Stimulated activated CD8-positive, alpha-beta memory T cell treated with anti-CD3 and anti-CD28 coated beads, Interleukin-4, amount 100 ng/mL, for 4 hours (primary cell): ENCODE measurements at places on chromosomes 2 and 18.

GRCh38 chr18:35331367-35332087 is 12.7 kb downstream of the ZNF24 start:
- DNase-seq: no peak

DNA sequence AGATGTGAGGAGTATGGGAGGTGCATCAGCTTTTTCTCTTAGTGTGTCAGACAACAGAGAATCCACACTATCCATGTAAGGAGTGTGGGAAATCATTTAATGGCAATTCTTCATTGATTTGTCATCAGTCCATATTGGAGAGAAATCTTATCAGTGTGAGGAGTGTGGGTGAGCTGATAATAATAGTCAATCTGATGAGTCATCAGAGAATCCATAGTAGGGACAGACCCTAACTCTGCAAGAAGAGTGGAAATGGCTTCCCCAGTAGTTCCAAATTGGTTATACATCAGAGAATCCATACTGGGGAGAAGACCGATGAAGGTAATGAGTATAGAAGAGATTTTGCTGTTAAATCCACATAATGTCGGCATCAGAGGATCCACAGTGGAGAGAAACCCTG is 150.5 kb upstream of the THUMPD2 start:
- no peak for DNase-seq

DNA sequence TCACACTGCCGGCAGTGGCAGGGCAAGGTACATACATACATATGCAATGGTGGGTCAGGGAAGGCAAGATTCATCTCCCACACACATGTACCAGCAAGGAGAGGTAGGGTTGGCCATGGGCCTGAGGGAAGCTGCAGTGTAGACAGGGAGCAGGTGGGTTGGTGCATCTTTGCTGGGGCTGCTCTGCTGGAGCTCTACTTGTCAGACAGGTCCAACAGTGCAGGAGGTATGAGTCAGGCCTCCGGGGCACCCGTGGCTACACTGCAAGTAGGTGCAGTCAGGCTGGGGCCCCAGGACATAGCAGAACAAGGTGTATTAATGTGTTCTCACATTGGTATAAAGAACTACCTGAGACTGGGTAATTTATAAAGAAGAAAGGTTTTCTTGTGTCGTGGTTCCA is 281.1 kb upstream of the COL3A1 start:
- no peak for DNase-seq

- no peak for DNase-seq
These were observed 186.7 kb downstream of the CAMKMT start for GRCh38 chr2:44548221-44549098.

DNA sequence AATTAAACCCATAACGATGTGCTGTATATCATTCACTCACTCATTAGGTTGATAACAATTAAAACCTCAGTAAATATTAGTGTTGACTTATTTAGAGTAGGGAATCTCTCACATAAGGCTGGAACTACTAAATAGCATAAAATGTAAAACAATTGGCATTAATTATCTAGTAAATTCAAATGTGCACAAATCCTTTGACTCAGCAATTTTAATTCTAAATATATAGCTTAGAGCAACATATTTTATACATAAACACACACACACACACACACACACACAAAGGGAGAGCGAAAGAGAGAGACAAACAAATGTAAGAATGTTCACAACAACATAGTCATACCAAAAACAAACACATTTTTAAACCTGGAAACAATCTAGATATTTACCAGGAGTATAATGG is 443.1 kb upstream of the KCNH7 start:
- no peak for DNase-seq

DNA sequence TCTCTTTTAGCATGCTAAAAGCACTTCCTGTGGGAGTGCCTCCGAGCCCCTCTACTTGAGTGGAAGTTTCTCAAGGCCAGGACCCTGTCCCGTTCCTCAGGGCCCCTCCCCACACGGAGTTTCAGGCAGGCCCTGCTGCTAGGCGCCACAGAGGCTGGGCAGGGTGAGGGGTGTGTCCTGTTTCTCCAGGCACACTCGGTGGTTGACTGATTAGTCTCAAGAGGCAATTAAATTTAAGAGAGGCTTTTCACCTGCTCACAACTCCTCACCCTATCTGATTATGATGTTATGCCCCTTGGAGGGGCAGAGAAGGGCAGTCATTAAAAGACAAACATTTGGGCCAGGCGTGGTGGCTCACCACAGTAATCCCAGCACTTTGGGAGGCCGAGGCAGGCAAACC is 160.8 kb upstream of the HAAO start:
- no peak for DNase-seq

- no peak for DNase-seq
These were observed 228.8 kb downstream of the ETAA1 start for GRCh38 chr2:67625690-67626475.

- no peak for DNase-seq
These were observed 579 bp upstream of the EMX1 start for GRCh38 chr2:72916743-72917137.

GRCh38 chr2:211117026-211117425 is 560.6 kb downstream of the CPS1 start:
- DNase-seq: no peak

DNA sequence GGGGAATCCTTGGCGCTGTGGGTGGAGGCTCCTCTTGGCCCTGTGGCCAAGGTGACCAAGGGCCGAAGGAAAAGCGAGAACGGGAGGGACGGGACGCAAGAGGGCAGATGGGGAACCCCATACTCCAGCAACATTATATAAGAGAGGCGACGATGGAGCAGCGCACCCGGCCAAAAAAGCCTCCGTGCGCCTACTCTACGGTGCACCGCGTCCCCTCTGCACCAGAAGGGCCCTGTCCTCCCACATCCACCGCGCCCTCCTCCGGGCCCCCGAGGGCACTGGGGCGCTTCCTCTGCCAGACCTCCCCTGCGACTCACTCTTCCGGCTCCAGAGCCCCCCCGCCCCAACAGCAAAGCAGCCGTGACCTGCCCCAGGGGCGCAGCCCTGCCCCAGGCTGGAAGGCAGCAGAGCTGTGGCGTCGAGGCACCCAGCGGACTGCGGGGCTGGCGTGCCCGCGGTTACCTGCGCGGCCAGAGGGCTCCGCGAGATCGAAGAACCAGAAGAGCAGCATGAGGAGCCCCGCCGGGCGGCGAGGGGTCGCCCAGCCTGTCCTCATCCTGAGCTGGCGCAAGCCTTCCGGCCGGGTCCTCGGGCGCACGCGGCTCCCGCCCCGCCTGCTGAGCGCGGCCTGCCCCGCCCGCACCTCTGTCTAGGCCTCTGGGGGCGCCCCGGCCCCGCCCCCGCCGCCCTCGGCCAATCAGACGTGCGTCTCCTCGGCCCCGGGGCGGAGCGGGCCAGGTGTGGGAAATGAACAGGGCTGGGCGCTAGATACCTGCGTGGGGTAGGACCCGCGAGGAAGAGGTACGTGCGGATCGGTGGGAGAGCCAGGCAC is 106.3 kb upstream of the CD302 start:
- DNase-seq: peak; percentile 76

DNA sequence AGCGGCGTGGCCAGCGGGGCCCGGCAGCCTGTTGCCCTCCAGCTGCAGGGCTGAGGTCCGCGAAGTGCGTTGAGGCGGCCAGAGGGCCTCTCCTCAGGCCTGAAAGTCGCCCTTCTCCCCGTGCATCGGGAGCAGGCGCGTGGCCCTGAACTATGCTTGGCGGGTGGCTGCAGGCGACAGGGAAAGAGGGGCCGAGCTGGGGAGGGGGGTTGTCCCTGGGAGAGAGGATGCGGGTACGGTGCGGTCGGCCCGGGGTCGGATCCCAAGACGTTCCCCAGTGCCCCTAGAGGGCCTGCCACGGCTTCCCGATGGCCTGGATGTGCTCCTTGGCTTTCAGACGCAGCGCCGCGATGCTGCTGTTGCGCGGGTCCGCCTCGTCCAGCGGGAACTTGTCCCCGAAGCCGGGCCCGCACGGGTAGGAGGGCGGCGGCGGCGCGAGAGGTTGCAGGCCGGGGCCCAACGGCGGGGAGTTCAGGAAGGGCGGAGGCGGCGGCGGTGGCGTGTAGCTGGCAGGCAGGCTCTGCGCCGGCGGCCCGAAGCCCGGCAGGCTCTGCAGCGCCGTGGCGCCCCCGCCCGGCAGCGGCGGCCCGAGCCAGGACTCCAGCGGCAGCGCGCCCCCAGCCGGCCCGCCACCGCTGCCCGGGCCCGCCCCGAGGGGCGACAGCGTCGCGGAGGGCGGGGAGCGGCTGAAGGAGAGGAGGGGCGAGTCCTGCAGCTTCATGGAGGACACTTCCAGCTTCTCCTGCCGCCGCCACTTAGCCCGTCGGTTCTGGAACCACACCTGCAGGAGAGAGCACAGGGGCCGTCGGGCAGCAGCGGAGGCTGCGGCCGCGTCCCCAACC is 4.3 kb downstream of the RAX start:
- no peak for DNase-seq

GRCh38 chr2:183105402-183106134 is 18.7 kb upstream of the NUP35 start:
- DNase-seq: no peak

- DNase-seq: no peak
These were observed 67.5 kb downstream of the ZEB2 start for GRCh38 chr2:144452169-144452988.

- DNase-seq: no peak
These were observed 519.2 kb upstream of the MYT1L start for GRCh38 chr2:2850218-2850755.

DNA sequence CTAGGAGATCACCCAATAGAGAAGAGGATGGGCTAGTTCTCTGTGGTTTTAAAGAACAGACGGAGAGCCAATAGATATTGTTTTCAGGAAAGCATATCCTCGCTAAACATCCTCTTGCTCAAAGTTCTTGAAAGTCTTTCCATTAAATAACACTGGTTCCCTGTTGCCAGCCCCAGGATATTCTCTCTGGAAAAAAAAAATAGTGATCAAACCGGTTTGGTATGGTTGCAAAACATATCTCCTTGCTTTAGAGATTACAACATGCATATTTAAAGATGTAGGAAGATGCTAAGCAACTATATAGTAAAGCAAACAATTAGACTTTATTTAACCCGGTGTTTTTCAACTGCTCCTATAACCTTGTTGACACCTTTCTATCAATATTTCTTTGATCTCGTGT is 211.4 kb downstream of the CMPK2 start:
- DNase-seq: no peak

DNA sequence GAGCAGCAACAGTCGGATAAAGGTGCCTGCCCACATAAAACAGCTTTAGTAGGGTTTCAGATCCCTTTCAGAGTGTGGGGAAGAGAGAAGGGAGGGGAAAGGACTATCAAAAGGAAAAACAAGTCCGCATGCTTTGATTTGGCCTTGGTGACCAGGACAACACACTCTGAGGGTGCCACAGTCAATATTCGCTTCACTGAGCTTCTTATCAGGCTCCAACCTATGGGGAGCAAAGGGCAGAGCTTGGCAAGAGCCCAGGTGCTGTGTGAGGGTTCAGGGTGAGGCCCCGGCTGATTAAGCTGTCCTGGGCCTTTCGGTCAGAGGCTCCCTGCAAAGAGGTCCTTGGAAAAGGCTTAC is 237.4 kb upstream of the SMAD2 start:
- DNase-seq: no peak

- no peak for DNase-seq
These were observed 58.8 kb upstream of the FIGN start for GRCh38 chr2:163794635-163795034.

DNA sequence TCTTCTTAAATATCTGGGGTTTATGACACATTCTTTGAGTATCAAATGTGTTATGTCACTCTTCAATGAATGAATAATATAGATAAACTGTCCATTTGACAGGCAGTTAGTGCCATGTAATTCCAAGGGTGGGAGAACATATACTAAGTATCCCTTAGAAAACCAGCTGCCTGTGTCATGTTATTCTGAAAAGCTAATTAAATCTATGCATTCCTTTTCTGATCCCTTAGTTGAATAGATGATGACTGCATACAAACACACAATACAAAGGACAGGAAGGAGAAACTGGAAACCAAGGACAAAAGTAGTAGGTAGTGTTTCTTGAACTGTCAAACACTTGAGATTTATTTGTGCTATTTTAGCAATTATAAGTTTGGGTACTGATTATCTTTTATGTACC is 8.3 kb downstream of the ARHGAP28 start:
- no peak for DNase-seq

GRCh38 chr2:207944979-207945600 is 80.2 kb downstream of the PLEKHM3 start:
- DNase-seq: no peak

GRCh38 chr2:116716038-116716437 is 1098.5 kb upstream of the DDX18 start:
- DNase-seq: no peak

DNA sequence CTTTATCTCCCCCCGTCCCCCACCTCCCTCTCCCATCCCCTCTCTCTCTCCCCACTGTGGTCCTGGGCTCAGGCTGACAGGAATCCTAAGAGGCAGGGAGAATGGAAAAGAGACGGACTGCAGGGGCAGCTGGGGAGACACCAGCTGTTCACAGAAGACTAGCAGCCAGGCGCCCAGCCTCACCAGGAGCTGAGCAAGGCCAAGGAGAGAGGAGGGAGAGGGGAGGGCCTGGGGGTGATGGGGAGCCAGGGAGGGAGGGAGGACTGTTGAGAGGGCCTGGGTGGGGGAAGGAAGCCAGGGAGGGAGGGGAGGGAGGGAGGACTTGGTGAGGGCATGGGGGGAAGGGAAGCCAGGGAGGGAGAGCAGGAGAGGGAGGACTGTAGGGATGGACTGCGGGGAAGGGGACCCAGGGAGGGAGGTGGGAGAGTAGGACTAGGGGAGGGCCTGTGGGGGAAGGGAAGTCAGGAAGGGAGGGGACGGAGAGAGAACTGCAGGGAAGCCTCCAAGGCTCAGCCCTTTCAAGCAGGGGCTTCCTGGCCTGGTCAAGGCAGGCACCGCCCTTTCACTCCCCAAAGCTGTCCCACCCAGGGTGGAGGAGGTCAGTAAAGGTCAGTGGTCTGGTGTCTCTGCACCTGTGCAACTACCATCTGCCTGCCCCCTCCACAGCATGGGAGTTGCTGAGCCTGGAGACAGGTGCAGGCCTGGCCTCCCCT is 517.7 kb upstream of the MYT1L start:
- no peak for DNase-seq

GRCh38 chr2:33602201-33602830 is 3.2 kb upstream of the FAM98A start:
- no peak for DNase-seq

GRCh38 chr2:140604096-140604495 is 1526.7 kb downstream of the LRP1B start:
- DNase-seq: no peak

DNA sequence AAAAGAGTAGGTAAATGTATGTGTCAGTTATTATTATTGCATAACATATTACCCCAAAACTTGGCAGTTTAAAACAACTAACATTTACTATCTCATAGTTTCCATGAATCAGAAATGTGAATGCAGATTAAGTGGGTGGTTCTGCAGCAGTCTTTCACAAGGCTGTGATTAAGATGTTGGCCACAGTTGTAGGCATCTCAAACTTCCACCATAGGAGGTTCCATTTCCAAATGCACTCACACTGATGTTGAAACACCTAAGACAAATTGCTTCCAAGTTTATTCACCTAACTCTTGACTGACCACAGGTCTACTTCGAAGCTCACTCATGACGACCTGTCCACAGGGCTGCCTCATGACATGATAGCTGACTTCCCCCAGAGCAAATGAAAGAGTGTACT is 360.8 kb downstream of the GRB14 start:
- DNase-seq: no peak

GRCh38 chr2:58571181-58571852 is 330.2 kb upstream of the FANCL start:
- DNase-seq: no peak

- DNase-seq: no peak
These were observed 78.8 kb upstream of the TGFA start for GRCh38 chr2:70632388-70632787.
